ENCODE measurements at places on chromosomes 1 and 21. TPM values are rescaled to one million over a fixed set of nuclear protein-coding genes. Genes with fewer than 3 reads are reported as not detected.

Gene CHI3L2
- 8.1 TPM for total RNA-seq

Gene JAM2
- total RNA-seq: 0.21 TPM

Gene ADAMTS1
- total RNA-seq: not detected

Gene MYOC
- total RNA-seq: not detected

Gene XCL1
- not detected for total RNA-seq

Gene UBL4B
- total RNA-seq: not detected

Gene PAPPA2
- total RNA-seq: 0.73 TPM

Gene CHD5
- total RNA-seq: 0.12 TPM

Gene ZBTB8B
- total RNA-seq: not detected

Gene ITGB2
- total RNA-seq: 248 TPM

Gene TIE1
- not detected for total RNA-seq

Gene PYGO2
- total RNA-seq: 45.1 TPM

Gene RHOU
- 1.5 TPM for total RNA-seq

Gene TRAPPC10
- total RNA-seq: 107 TPM

Gene CADM3
- total RNA-seq: not detected

Gene LCE5A
- not detected for total RNA-seq

Gene PRAMEF2
- not detected for total RNA-seq

Gene CRABP2
- 1.5 TPM for total RNA-seq

Gene LRRN2
- not detected for total RNA-seq

Gene SLAMF1
- total RNA-seq: 67.8 TPM

Gene VPS45
- 17.5 TPM for total RNA-seq

Gene C1orf115
- 2.1 TPM for total RNA-seq

Gene CRP
- total RNA-seq: not detected

Gene DCLRE1B
- 7.0 TPM for total RNA-seq

Gene OR2T11
- total RNA-seq: not detected

Gene POGZ
- total RNA-seq: 105 TPM

Gene TM2D1
- 17.7 TPM for total RNA-seq

Gene SELL
- total RNA-seq: 205 TPM

Gene KCNE2
- total RNA-seq: not detected

Gene REN
- total RNA-seq: not detected

Gene CHIA
- total RNA-seq: not detected

Gene S100A3
- not detected for total RNA-seq

Gene LCE4A
- not detected for total RNA-seq

Gene LMX1A
- total RNA-seq: not detected

Gene KRTAP19-6
- not detected for total RNA-seq

Gene CAMK1G
- total RNA-seq: not detected

Gene LRP8
- total RNA-seq: 18.6 TPM

Gene KIF14
- 0.12 TPM for total RNA-seq

Gene ATAD3C
- 2.9 TPM for total RNA-seq

Gene LCE1F
- not detected for total RNA-seq

Gene TGFBR3
- total RNA-seq: 27.6 TPM

Gene LHX4
- total RNA-seq: not detected

Gene GJA4
- 0.55 TPM for total RNA-seq

Gene ZNF695
- not detected for total RNA-seq

Gene ZNF669
- total RNA-seq: 11.6 TPM

Gene PTPN7
- 97.5 TPM for total RNA-seq

Measured in T-helper 17 cell (primary cell).